CD8-positive, alpha-beta memory T cell (primary cell): ENCODE measurements at places on chromosomes 2 and 18. TPM values are rescaled to one million over a fixed set of nuclear protein-coding genes. Genes with fewer than 3 reads are reported as not detected.

DNA sequence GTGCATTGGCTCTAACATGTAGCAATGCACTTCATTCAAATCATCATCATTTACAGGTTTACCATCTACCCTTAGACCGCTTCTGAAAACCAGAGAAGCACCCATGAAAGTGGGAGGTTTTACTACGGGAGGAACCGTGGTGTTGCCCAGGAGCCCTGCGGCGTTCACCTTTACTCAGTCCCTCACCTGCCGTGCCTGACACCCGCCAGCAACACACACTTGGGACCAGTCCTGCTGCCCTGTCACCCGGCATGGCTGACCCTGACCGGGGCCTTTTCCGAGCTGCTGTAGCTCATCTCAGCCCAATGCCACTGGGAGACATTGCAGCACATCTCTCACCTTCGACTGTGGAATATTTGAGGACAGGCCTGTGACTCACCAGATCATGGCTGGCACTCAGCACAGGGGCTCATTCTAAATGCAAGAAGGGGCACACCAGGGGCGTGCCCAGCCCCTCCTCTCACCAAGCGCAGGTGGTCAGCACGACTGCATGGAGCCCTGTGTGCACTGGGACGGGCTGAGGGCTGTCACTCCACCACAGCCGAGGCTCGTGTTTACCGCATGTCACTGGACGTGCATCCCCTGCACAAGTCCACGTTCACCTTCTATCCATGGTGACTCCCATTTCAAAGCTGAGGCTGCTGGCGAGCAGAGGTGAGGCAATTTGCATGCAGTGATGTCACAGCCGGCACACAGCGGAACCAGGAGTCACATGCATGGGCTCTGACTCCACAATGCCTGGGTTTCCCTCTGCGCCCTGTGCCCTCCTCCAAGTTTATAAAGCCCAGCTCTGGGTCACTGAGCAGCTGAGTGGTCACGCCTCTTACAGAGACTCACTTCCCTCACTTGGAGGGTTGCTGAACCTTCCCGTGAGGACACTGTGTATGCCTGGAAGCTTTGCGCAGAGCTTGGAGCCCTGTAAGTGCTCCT, 76.7 kb upstream of the SNTG2 start:
- DNase-seq: no peak

- no peak for DNase-seq
Observed at GRCh38 chr18:2968606-2969005, 44.3 kb downstream of the LPIN2 start.

DNA sequence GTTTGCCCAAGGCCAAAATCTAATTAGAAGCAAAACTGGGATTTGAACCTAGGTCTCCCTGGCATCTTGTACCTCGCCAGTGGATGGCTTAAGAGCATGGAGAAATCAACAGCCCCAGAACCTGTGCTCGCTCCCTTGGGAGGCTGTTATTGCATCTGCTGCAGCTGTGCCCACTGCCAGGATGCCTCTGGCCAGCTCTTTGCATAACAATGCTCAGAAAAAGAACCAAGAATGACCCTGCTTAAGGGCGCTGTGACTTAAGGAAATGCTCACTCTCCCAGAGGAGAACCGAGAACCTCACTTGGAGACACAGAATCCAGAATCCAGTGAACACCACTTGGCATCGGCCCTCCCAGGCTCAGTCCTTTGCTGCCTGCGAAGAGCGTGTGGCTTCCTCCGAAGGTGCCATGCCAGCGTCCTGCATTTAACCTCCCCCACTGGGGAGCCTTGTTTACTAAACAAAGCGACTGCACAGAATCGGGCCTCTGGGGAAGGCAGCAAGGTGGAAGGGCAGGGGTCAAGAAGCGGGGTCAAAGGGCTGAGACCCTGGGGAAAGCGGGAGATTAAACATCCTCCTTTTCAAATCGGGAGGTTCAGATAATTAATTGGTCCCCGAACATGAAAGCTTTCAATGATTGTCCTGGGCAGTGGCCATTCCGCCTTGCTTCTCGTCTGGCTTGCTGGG, 71.0 kb upstream of the BOD1L2 start:
- no peak for DNase-seq

GRCh38 chr18:76963936-76964335, 141.6 kb downstream of the ZNF236 start:
- DNase-seq: no peak

The TBC1D8 gene
- total RNA-seq: 0.55 TPM

The BUB1 gene
- total RNA-seq: 46.9 TPM

The ITGB6 gene
- not detected for total RNA-seq

The GALM gene
- total RNA-seq: 107 TPM
